ENCODE measurements at places on chromosomes 1 and 21. TPM values are rescaled to one million over a fixed set of nuclear protein-coding genes. Genes with fewer than 3 reads are reported as not detected.

DNA sequence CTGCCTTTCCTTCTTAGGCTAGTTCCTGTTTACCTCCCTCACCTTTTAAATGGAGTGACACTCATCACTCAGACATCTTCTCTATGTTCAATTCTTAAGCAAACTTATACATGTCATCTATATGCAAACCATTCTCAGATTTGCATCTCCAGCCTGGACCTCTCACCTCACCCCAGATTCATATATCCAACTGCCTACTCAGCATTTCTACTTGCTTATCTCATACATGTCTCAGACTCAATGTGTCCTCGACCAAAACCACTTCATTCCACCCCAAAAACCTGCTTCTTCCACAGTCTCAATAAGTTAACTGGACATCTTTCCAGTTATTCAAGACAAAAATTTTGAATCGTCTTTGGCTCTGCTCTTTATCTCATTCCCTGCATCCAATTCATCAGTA, 62.6 kb downstream of the ERICH3 start:
- no peak for DNase-seq

Gene ARHGEF10L
- 65.8 TPM for polyA plus RNA-seq

DNA sequence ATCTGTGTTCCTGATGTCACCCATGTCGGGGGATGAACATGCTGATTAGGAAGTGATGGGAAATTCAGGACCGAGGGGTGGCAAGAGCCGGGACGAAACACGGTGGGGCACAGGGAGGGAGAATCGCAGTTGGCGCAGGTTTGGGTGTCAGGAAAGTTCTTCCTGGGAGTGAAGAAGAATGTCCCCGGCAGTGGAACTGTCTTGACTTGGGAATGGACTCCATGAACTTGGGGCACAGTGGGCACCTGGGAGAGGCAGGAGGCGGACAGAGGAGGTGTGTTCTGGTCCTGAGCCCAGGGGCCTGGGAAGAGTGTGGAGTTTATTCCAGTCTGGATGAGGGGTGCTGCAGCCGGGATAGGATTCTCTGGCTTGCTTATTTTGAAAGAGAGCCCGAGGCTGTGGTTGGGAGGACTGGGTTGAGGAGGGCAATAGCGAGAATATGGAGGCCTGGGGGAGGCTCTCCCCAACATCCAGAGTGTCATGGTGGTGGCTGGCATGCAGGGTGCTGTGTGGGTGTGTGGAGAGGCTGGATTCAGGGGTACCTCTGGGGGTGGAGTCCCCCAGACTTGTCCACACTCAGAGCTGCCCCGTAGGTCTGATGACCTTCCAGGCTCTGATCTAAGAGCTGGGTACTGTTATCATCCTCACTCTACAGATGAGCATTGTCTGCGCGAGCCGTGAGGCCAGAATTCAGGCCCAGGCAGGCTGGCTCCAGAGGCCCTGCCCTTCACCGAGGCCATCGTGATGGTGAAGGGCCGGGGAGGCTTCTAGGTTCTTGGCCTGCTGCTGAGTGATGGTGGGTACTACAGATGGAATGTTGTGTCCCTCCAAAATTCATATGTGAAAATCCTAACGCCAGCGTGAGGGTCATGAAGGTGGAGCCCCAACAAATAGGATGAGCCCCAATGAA, 274.5 kb upstream of the C1orf174 start:
- no peak for DNase-seq

DNA sequence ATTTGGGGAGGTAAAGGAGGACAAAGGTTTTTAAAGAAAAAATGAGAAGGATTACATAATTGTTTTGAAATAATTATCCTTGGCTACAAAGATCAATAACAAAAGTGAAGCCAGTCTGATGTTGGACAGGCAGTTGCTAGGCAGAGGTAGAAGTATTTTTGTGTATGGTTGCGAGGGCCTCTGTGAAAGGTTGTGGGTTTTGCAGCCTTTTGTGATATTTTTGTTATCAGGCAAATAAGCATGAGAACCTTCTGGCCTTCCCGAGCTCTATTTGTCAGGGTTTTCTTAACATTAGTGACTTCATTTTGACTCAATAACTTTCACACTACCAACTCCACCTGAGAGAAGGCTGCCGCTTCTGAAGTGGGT, 39.2 kb downstream of the CAPN9 start:
- no peak for DNase-seq

DNA sequence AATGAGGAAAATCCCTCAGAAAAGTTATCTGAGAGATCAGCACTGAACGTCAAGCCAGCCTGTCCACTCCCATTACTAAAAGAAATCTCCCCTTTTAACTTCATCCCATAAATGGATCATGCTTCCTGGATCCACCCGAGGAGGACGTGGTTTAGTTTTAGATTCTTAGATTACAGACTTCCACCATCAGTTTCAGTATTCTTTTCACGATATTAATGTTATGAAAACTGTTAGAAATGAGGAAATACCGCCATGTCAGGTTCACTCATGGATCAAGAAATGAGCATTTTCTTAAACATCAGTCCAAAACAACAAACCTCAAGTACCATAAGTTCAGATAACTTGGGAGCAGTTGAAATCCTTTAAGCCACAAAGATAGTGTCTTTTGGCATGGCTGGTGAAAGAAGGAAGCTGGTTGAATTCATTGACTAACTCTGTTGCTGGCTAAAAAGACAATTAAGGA, 49.8 kb downstream of the NFIA start:
- no peak for DNase-seq

GRCh38 chr1:184945029-184945428, 29.3 kb downstream of the NIBAN1 start:
- no peak for DNase-seq

Gene LSM10
- polyA plus RNA-seq = 72.7 TPM

DNA sequence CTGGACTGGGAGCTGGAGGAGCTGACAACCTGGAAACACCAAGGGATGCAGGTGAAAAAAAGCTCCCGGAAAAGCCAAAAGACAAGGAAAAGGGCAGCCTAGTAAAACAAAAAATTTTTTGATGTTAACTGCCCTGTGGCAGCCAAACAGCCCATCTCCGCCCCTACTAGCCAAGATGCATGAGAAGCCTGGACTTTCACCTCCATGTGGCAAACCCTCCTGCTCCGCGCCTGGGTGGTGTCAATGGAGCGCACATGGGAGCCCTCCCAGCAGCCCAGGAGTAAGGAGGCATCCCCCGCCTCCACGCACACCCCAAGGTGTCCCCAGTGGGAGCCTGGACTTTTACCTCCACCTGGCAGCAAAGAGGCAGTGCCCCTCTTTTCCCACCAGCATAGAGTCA, 30.5 kb downstream of the LEMD1 start:
- no peak for DNase-seq

- DNase-seq = no peak
These were observed 5.4 kb downstream of the CELF3 start for GRCh38 chr1:151711044-151711800.

Measured in heart left ventricle (tissue), 16 donors.